ENCODE measurements at places on chromosomes 2 and 18. TPM values are rescaled to one million over a fixed set of nuclear protein-coding genes. Genes with fewer than 3 reads are reported as not detected.
A peak's percentile ranks its signal among the peaks of the same experiment; 100 is the strongest.

DNA sequence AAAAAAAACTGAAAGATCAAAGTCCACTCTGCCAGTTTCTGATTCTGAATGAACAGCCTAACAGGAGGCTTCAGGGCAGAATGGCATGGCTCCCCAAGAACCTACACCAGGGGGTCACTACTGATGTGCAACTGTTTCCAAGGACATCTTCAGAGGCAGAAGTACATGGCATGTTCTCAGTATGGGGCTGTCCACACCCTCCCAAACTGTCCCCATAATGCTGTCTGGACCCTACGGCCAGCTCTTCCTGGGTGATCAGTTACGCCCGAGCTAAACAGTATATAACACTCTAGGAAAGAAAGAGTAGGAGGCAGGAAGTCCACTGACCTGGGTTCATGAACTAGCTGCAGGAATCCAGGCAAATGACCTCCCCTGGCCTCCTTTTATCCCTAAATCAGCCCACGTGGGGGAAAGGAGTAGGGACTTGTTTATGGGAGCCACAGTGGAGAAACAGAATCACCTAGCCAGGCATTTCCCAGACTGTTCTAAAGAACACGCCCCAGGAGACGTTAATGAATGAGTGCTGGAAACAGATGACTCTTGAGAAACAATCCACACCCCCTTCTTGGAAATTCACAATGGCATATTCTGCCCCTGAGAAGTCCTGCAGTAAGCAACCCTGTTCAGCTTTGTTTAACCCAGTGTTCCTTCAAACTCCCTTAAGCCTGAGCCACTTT is 2.5 kb downstream of the TMBIM1 start:
- H3K27ac ChIP-seq, result peak overlapping the region; percentile 93
- no peaks in the 10 kb centered on the region for H3K36me3 ChIP-seq
- peak overlapping the region; percentile 28 for H3K4me3 ChIP-seq
- DNase-seq, result peak; percentile 78
- peaks cover 72% of the 10 kb centered on the region for H3K4me1 ChIP-seq
- H3K27me3 ChIP-seq, result no peaks in the 10 kb centered on the region

The CPO gene
- polyA plus RNA-seq, result not detected

GRCh38 chr2:10151462-10151861 is 28.9 kb downstream of the RRM2 start:
- H3K27ac ChIP-seq, result no peak overlapping the region
- H3K27me3 ChIP-seq, result no peaks in the 10 kb centered on the region
- H3K36me3 ChIP-seq, result no peaks in the 10 kb centered on the region
- no peak overlapping the region for H3K4me3 ChIP-seq
- no peak for DNase-seq
- H3K4me1 ChIP-seq, result no peaks in the 10 kb centered on the region

- no peaks in the 10 kb centered on the region for H3K36me3 ChIP-seq
- no peak overlapping the region for H3K27ac ChIP-seq
- H3K4me1 ChIP-seq, result peaks cover 5% of the 10 kb centered on the region
- no peaks in the 10 kb centered on the region for H3K27me3 ChIP-seq
Measured at GRCh38 chr2:176534798-176535466, 265.7 kb downstream of the MTX2 start.

GRCh38 chr2:151946250-151946884 is 118.1 kb upstream of the ARL5A start:
- H3K27ac ChIP-seq, result no peak overlapping the region
- no peaks in the 10 kb centered on the region for H3K4me1 ChIP-seq
- no peak overlapping the region for H3K4me3 ChIP-seq
- no peak for DNase-seq
- no peaks in the 10 kb centered on the region for H3K36me3 ChIP-seq

DNA sequence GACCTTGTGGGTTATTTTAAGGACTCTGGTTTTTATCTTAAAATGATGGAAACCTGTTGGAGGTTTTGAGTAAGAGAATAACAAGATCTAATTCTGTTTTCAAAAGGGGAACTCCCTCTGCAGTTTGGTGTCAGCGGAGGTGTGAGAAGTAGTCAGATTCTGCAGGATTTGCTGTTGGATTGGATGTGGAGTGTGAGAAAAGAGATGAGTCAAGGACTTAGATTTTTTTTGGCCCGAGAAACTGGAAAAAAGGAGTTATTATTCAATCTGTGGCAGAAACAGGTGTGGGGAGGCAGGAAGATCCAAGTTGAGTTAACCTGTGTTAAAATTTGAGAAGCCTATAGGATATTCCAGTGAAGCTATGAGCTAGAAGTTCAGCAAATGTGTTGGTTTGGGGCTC is 337.2 kb upstream of the FANCL start:
- H3K27me3 ChIP-seq, result no peaks in the 10 kb centered on the region
- no peaks in the 10 kb centered on the region for H3K36me3 ChIP-seq
- DNase-seq, result no peak
- H3K4me1 ChIP-seq, result no peaks in the 10 kb centered on the region
- no peak overlapping the region for H3K4me3 ChIP-seq

GRCh38 chr2:47038656-47039488 is 116.2 kb downstream of the STPG4 start:
- DNase-seq, result no peak
- H3K27me3 ChIP-seq, result no peaks in the 10 kb centered on the region
- no peak overlapping the region for H3K4me3 ChIP-seq
- no peaks in the 10 kb centered on the region for H3K36me3 ChIP-seq

The GPR35 gene
- polyA plus RNA-seq, result 10.1 TPM

The NETO1 gene
- not detected for polyA plus RNA-seq

The COBLL1 gene
- polyA plus RNA-seq, result 108 TPM

DNA sequence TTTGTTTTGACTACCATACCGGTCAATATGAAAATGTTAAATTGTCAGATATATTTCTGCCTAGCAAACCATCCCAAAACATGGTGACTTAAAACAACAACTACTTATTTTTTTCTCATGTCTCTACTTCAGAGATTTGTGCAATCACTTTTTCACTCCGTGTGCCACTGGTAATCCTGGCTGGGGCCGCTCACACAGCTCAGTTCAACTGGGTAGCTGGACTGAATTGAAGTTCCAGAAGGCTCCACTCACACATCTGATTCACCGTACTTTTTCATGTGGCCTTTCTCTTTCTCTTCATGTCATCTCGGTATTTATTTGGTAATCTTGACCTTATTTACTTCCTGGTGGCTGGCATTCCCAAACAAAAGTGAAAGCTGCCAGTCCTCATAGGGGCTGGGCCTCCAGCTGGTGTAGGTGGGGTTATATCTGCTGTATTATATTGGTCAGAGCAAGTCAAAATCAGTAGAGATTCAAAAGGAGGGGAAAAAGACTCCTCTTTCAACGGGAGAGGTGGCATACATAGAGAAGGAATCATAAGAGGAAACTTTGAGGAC is 513.9 kb upstream of the NXPH2 start:
- no peak overlapping the region for H3K4me3 ChIP-seq
- no peaks in the 10 kb centered on the region for H3K4me1 ChIP-seq
- H3K27ac ChIP-seq, result no peak overlapping the region
- no peak for DNase-seq
- no peaks in the 10 kb centered on the region for H3K27me3 ChIP-seq

DNA sequence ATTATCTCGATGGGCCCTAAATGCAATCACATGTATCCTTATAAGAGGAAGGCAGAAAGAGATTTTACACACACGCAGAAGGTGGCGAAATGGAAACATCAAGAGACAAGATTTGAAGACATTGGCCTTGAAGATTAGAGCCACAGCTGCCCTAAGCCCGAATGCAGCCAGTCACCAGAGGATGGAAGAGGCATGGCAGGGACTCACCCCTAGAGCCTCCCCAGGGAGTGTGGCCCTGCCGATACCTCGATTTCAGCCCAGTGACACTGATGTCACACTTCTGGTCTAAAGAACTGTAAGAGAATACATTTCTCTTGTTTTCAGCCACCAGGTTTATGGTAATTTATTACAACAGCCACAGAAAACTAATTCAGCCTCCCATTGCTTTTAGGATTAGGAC is 17.4 kb downstream of the TTC39C start:
- no peaks in the 10 kb centered on the region for H3K36me3 ChIP-seq

The ELOA2 gene
- not detected for polyA plus RNA-seq

DNA sequence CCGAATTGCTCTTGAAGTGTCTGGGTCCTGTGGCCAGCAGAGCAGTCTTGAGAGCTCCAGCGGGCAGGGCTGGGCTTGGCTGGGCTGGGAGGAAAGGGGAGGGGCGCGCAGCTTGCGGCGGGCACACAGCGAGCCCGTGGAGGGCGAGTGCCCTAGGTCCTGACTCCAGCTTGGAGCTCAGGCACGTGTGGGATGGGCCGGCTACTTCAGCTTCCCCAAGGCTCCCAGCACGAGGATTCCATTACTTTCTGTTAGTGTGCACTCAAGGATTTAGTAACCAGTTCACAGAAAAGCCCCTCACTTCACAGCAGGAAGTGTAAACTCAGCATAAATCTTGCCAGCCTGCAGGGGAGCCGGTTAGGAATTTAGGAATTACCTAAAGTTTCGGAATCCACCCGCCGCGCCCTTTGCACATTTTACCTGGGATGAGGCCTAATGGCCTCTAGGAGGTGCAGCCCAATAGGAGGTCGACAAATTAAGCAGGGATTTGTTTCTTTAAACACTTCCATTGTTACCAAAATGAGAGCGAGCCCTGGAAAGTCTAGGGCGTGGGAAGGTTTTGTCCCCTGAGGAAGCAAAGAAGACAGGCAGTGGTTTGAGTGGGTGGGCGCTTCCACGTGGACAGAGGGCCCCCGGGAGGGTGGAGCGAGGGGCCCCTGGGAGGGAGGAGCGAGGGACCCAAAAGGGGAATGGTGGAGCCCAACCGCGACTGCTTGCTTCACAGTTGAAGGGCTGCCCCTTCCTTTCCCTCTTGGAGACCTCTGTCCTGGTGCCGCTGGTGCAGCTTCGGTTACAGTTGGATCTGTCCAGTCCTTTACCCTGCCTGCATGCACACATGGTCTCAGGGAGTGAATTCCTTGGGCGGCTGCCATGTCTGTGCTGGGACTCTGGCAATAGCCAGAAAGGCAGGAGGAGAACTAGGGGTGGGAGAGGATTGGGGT is 93.3 kb downstream of the CTAGE1 start:
- peak; percentile 70 for DNase-seq
- no peaks in the 10 kb centered on the region for H3K36me3 ChIP-seq
- H3K27ac ChIP-seq, result peak overlapping the region; percentile 12
- peak overlapping the region; percentile 12 for H3K4me3 ChIP-seq
- H3K27me3 ChIP-seq, result no peaks in the 10 kb centered on the region

The LNPK gene
- polyA plus RNA-seq, result 11.7 TPM

- H3K4me3 ChIP-seq, result no peak overlapping the region
- H3K4me1 ChIP-seq, result peaks cover 8% of the 10 kb centered on the region
- peak overlapping the region; percentile 3 for H3K27ac ChIP-seq
- H3K36me3 ChIP-seq, result no peaks in the 10 kb centered on the region
- DNase-seq, result no peak
Measured at GRCh38 chr2:43745457-43745856, 28.4 kb upstream of the DYNC2LI1 start.

- H3K36me3 ChIP-seq, result no peaks in the 10 kb centered on the region
- DNase-seq, result no peak
- no peaks in the 10 kb centered on the region for H3K27me3 ChIP-seq
- H3K27ac ChIP-seq, result no peak overlapping the region
Measured at GRCh38 chr2:65607662-65608305, 175.4 kb upstream of the SPRED2 start.

- H3K27ac ChIP-seq, result peak overlapping the region; percentile 26
- H3K4me1 ChIP-seq, result peaks cover 14% of the 10 kb centered on the region
- no peak overlapping the region for H3K4me3 ChIP-seq
Measured at GRCh38 chr18:79942786-79943607, 8.5 kb downstream of the SLC66A2 start.

DNA sequence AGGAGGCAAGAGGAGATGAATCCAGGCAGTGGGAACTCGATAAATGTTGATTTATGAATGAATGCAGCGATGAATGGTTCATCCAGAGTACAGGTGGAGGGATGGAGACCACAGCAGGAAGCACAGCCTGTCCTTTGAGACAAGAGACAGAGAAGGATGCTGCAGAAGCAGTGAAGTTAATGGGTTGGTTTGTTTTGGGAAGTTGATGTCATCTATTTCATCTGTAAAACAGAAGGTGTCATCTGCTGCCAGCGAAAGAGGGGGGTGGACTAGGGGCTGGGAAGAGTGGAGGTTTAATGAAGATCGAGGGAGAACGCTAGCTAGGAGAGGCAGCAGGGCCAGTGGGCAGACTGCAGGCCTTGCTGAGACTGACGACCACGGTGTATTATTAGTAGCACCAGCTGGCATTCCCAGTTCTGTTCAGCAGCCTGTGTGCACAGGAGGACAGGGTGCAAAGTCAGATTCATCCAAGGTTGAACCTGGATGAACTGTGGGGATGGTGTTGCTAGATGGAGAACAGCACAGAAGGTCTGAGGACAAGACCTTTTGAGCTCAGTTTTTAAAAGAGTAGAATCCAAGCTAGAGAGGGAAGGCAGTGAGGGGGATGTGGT is 120.3 kb upstream of the CAPN13 start:
- H3K4me3 ChIP-seq, result no peak overlapping the region
- no peaks in the 10 kb centered on the region for H3K36me3 ChIP-seq
- no peak for DNase-seq

The ZNF804A gene
- 1.7 TPM for polyA plus RNA-seq

DNA sequence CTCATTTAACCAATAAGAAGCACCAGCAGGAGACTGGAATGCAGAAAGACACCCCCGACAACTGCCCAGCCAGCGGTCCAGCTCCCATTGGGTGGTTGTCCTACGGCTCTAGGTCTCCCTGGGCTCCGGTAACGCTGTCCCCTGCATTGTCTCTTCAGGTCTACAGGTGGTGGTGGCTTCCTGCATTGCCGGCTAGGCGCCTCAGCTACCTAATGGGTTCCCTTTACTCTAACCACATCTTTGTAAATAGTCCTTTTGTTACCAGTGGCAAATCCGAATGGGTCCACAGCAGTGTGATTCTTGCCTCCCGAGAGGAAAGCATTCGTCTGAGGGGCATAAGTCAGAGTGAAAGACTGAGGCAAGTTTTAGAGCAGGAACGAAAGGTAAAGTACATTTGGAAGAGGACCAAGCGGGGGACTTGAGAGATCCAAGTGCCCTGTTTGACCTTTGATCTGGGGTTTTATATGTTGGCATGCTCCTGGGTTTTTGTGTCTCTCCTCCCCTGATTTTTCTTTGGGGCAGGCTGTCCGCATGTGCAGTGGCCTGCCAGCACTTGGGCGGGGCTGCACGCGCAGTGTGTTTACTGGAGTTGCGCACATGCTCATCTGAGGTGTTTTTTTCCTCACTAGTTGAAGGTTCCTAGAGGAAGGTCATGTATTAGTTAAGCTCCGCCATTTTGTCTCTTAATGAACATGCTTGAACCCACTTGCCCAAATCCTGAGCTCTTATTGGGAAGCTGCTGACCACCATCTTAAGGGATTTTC is 11.0 kb downstream of the FABP1 start:
- H3K4me1 ChIP-seq, result peaks cover 7% of the 10 kb centered on the region
- no peak overlapping the region for H3K4me3 ChIP-seq
- H3K27ac ChIP-seq, result no peak overlapping the region
- H3K36me3 ChIP-seq, result no peaks in the 10 kb centered on the region

All from hepatocyte (in vitro differentiated cells).